ENCODE measurements at places on chromosomes 13 and 19.
A peak's percentile ranks its signal among the peaks of the same experiment; 100 is the strongest.

DNA sequence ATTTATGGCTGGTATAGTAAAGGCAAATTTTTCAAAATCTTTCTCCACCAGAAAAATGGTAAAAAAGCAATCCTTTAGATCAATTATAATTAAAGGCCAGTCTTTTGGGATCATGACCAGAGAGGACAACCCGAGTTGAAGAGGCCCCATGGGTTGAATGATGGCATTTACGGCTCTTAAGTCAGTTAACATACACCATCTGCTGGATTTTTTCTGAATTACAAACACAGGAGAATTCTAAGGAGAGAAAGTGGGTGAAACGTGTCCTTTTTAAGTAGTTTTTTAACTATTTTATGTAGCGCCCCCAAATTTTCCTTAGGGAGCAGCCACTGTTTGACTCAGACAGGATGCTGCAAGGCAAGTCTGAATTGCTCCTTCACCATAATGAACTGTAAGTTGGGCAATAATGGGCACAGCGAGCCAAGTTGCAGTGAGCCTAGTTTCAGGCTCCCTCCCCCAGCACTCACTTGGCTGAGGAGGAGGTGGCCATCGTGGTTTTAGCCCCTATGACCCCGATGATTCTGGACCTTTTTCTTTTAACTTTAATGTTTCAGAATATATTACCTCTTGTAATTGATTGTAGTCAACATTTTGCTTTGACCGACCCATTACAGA lies 13.6 kb upstream of the ZNF611 start:
- DNase-seq: no peak

DNA sequence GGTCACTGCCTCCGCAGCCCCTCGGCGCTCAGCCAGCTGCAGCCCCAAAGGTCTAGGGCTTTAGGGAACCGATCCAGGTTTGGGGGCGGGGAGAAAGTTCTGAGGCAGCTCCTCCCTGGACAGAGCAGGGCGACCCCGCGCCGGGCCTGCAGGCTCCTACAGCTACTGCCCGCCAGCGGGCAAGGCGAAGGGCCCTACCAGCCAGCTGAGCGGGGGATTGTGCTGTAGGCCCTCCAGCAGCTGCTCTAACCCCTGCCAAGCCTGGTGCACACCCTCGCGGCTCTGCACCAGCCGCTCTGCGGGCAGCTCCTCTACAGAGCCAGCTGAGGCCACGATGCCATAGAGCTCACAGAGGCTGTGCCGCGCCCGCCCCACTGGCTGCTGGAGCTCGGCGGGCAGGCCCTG lies 14.0 kb downstream of the PLIN4 start:
- DNase-seq: no peak

- DNase-seq: no peak
These were observed 24.2 kb upstream of the ABCC4 start for GRCh38 chr13:95325485-95325884.

DNA sequence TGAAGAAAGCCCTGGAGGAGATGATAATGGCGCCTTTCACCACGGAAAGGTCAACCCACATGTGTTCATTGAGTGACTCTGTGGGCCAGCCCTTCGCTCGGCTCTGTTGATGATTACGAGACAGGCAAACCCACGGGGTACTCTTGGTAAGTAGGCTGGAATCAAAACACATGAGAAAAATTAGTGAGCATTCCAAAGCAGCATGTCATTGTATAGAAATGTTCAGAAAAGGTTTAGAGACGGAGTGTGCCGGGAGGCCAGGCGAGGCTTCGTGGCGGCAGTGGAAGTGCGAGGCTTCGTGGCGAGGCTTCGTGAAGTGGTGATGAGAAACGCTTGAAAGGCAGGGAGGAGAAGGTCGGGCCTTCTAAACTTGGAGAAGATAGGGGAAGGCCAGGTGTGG lies 144.3 kb downstream of the ZNF536 start:
- DNase-seq: no peak

GRCh38 chr19:32757189-32757588 lies 37.6 kb downstream of the TDRD12 start:
- DNase-seq: no peak

GRCh38 chr13:103275722-103276121 lies 209.5 kb upstream of the SLC10A2 start:
- no peak for DNase-seq

DNA sequence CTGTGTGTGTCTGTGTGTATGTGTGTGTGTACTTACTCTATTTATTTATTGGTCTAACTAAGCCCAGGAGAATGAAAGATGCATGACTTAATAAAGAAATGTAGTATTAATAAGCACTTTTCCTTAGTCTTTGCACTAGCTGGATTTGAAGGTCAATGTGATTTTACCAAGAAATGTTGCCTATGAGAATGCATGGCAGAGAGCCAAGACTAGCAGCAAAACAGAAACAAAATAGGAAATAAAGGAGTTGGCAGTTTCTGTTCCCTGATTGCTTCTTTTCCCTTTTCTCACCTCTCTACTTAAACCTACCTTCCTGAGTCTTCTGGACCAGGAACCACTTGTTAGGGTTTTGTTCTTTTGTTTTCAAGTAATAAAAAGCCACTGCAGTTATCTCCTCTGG lies 286.1 kb downstream of the KCTD12 start:
- no peak for DNase-seq

DNA sequence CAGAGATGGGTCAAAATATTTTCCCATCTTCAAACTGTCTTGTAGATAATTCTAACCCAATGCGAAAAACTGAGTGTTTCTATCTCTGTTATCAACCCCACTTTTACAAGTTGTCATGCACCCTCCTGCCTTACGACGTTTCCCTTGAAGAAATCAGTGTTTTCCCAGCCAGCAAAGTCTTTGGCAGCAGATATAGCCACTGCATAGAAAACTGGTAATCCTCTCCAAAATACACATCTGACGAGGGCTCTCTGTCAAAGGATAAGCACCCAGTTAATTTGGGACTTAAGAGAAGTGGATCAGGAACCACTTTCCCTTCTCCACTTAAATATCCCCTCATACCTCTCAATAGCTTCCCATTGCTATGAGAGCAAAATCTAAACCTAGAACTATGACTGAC lies 351.9 kb upstream of the MIR17HG start:
- DNase-seq: no peak

GRCh38 chr13:67366533-67366932 lies 136.4 kb upstream of the PCDH9 start:
- no peak for DNase-seq

DNA sequence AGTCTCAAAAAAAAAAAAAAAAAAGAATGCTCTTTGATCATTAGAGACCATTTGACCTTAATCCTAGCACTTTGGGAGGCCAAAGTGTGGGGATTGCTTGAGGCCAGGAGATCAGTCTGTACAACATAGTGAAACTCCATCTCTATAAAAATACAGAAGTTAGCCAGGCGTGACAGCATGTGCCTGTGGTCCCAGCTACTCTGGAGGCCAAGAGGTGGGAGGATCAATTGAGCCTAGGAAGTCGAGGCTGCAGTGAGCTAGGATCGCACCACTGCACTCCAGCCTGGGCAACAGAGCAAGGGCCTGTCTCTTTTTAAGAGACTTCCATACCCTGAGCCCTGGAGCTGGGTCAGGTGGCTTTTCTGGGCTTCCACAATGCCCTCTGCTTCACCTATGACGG lies 11.5 kb upstream of the COLGALT1 start:
- no peak for DNase-seq

DNA sequence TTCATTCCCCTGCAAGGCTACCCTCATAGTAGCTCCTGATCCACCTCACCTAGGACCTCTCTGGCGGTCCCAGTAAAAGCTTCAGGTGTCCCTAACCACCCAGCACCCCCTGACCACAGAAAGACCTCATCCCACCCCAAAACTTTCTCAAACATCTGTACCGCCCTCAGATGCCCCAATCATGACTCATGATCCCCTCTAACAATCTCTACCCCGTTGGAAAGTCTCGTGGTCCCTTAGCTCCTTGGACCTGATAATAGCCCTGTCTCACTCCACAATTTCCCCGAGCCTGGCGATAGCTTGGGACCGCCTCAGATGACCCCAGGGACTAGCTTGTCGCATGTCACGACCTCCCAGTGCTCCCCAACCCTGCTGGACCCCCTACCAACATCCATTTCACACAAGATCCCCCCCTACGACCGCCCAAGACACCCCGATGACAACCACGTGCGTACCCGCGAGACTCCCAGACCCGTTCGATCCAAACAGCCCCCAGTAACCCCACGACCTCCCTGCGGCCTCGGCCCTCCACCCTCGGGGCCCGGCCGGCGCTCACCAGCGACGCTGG lies 450 bp downstream of the NDUFA11 start:
- DNase-seq: no peak

GRCh38 chr13:109856350-109856749 lies 70.0 kb upstream of the IRS2 start:
- DNase-seq: no peak

- no peak for DNase-seq
These were observed 15.3 kb downstream of the ZNF536 start for GRCh38 chr19:30387311-30388115.

GRCh38 chr13:77599351-77599750 lies 63.8 kb downstream of the SCEL start:
- no peak for DNase-seq

DNA sequence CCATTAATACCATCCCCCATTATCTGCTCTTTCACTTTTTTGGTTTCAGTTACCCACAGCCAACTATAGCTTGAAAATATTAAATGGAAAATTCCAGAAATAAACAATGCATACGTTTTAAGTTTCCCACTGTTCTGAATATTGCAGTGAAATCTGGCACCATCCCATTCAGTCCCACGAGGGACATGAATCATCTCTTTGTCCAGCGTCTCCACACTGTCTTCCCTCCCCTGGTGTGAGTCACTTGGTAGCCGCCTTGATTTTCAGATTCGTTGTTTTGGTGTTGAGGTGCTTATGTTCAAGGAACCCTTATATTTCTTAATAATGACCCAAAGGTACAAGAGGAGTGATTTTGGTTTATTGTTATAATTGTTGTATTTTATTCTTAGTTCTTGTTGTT lies 246.1 kb downstream of the DCT start:
- no peak for DNase-seq

- no peak for DNase-seq
These were observed 8.5 kb downstream of the ZNF430 start for GRCh38 chr19:21028969-21029268.

DNA sequence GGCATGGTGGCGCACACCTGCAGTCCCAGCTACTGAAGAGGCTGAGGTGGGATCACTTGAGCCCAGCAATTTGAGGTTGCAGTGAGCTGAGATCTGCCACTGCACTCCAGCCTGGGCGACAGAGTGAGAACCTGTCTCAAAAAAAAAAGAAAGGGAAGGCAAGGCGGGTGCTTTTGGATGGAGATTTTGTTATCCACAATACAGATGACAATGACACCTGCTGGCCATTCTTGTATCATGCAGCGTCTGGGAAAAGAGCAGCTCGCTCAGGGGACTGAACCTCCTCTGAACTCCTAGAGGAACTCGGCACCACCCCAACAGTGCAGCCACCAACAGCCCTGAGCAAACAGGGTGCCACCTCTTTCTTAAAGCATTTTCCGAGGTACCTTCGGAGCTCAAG lies 22.8 kb downstream of the HAUS8 start:
- peak; percentile 3 for DNase-seq

- no peak for DNase-seq
These were observed 492.4 kb downstream of the SUCLA2 start for GRCh38 chr13:47508527-47509228.

DNA sequence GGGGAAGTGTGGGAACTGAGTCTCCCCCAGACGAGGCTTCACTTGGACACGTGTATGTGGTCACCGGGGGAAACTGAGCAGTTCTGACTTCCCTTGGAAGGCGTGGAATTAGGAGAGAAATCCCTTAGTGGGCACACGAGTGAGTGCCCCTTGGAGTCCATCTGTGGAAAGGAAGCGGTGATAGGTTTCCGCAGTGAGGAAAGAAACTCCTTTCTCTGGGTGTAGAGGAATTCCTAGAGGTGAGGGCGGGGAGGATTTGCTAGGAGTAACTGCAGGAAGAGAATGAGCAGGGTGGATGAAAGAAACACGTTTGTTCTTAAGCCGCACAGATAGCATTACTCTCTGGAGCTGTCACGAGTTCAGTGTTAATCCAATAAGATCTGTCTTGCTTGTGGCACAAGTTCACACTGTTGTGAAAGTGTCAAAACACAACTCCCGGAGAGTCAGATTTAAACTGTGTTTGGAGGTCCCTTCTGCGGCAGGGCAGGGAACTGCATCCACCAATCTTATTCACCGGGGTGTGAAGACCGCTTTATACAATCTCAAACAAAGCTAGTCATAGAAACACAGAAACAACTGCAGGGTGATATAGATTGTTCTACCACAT lies 1.2 kb downstream of the KL start:
- peak; percentile 97 for DNase-seq

All from NCI-H748 treated with DMSO at 0.1 percent for 48 hours (cell line).